Immature natural killer cell (primary cell): ENCODE measurements at places on chromosomes 7 and 10. TPM values are rescaled to one million over a fixed set of nuclear protein-coding genes. Genes with fewer than 3 reads are reported as not detected.
A peak's percentile ranks its signal among the peaks of the same experiment; 100 is the strongest.

Gene CD36
- polyA plus RNA-seq: 2.0 TPM

Gene LRGUK
- polyA plus RNA-seq: not detected

Gene PLCE1
- polyA plus RNA-seq: 0.08 TPM

Gene IGF2BP3
- polyA plus RNA-seq: not detected

Gene PNLIPRP3
- not detected for polyA plus RNA-seq

Gene SPDYE1
- not detected for polyA plus RNA-seq

Gene ATP6V0A4
- not detected for polyA plus RNA-seq

Gene HOXA5
- polyA plus RNA-seq: 0.42 TPM

- H3K4me1 ChIP-seq: peaks cover 91% of the 10 kb centered on the region
- H3K4me3 ChIP-seq: no peak overlapping the region
- peaks cover 8% of the 10 kb centered on the region for H3K36me3 ChIP-seq
- no peaks in the 10 kb centered on the region for H3K27me3 ChIP-seq
These were observed 205.8 kb upstream of the FRMD4A start for GRCh38 chr10:14536241-14537213.

GRCh38 chr7:18590744-18591340 is 95.3 kb downstream of the HDAC9 start:
- H3K4me1 ChIP-seq: no peaks in the 10 kb centered on the region
- no peak for DNase-seq
- H3K27ac ChIP-seq: no peak overlapping the region
- no peaks in the 10 kb centered on the region for H3K27me3 ChIP-seq

- H3K36me3 ChIP-seq: no peaks in the 10 kb centered on the region
- no peak overlapping the region for H3K27ac ChIP-seq
- peaks cover 11% of the 10 kb centered on the region for H3K4me1 ChIP-seq
- peak; percentile 58 for DNase-seq
These were observed 67.8 kb upstream of the PDCD4 start for GRCh38 chr10:110803830-110804338.

DNA sequence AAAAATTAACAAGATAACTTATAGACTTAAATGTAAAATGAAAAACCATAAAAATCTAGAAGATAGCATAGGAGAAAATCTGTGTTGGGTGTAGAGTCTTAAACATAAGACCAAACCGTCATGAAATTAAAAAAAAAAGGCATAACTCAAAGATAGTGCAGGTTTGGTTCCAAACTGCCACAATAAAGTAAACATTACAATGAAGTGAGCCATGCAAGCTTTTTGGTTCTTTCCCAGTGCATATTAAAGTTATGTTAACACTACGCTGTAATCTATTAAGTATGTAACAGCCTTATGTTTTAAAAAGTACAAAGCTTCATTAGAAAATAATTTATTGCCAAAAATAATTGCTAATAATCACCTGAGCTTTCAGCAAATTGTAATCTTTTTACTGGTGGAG is 1366.5 kb upstream of the LRRTM3 start:
- H3K4me3 ChIP-seq: no peak overlapping the region
- H3K27ac ChIP-seq: no peak overlapping the region
- no peaks in the 10 kb centered on the region for H3K4me1 ChIP-seq
- peaks cover 1% of the 10 kb centered on the region for H3K27me3 ChIP-seq
- DNase-seq: no peak

- peaks cover 44% of the 10 kb centered on the region for H3K4me1 ChIP-seq
- no peaks in the 10 kb centered on the region for H3K27me3 ChIP-seq
- peaks cover 25% of the 10 kb centered on the region for H3K36me3 ChIP-seq
- H3K4me3 ChIP-seq: peak overlapping the region; percentile 24
These were observed 24.3 kb downstream of the SEM1 start for GRCh38 chr7:96685353-96685752.

DNA sequence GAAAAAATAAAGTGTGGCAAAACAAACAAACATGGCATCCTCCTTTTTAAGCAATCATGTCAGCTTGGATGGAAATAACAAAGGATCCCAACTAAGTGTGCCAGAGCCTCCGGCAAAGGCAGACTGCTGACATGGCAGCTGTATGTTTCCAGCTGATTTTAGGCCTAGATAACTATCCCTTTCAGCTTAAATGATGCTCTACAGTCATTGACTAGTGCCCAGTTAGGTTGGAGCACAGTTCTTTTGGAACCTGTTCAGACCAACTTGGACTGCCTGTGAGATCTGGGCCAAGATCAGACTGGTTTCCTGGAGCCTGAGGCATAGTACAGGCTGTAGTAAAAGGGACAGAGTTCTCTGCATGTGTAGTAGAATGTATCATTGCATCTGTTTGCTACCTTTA is 128.7 kb downstream of the DYNC1I1 start:
- H3K36me3 ChIP-seq: no peaks in the 10 kb centered on the region
- no peak overlapping the region for H3K4me3 ChIP-seq
- no peaks in the 10 kb centered on the region for H3K4me1 ChIP-seq
- H3K27me3 ChIP-seq: no peaks in the 10 kb centered on the region

- no peaks in the 10 kb centered on the region for H3K4me1 ChIP-seq
- H3K27me3 ChIP-seq: no peaks in the 10 kb centered on the region
- H3K36me3 ChIP-seq: no peaks in the 10 kb centered on the region
- no peak overlapping the region for H3K4me3 ChIP-seq
- no peak for DNase-seq
These were observed 235.7 kb downstream of the AGMO start for GRCh38 chr7:15326044-15326644.

DNA sequence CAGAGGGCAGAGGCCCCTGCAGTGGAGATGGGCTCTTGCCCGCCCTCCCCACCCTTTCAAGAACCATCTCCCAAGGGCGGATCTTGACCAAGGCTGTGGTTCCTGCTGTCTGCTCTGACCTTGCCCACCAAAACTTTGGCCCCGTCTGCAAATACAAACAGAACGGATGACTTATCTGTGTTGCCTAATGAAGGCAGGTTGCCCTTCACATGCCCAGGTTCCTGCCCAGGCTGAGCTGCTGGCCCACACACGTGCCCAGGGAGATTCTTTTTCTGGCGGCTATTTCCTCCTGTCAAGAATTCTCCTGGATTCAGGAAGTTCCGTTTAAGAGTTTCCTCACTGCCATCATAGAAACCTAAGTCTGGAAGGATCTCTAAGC is 78.3 kb downstream of the PROSER2 start:
- no peak overlapping the region for H3K4me3 ChIP-seq
- no peaks in the 10 kb centered on the region for H3K36me3 ChIP-seq
- peaks cover 2% of the 10 kb centered on the region for H3K27me3 ChIP-seq
- H3K4me1 ChIP-seq: no peaks in the 10 kb centered on the region
- no peak for DNase-seq
- no peak overlapping the region for H3K27ac ChIP-seq

DNA sequence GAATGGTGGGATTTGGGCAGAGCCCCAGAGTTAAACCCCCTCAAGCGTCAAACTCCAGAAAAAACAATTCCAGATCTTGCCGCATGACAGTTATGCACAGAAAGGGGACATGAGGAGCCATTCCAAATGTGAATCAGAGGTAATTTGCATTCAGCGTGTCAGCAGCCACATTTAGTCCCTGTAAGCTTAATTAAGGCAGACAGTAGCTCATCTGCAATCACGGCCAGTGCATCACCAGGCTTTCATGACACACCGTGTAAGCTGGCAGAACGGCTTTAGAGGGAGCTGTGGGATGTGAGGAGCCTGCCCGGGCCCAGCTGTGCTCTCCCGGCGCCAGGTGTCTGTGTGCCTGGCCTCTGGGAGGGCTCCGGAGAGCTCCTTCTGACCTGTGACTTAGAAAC is 18.7 kb upstream of the PRKAG2 start:
- H3K4me1 ChIP-seq: no peaks in the 10 kb centered on the region
- H3K27me3 ChIP-seq: peaks cover 4% of the 10 kb centered on the region
- DNase-seq: no peak
- H3K36me3 ChIP-seq: no peaks in the 10 kb centered on the region

DNA sequence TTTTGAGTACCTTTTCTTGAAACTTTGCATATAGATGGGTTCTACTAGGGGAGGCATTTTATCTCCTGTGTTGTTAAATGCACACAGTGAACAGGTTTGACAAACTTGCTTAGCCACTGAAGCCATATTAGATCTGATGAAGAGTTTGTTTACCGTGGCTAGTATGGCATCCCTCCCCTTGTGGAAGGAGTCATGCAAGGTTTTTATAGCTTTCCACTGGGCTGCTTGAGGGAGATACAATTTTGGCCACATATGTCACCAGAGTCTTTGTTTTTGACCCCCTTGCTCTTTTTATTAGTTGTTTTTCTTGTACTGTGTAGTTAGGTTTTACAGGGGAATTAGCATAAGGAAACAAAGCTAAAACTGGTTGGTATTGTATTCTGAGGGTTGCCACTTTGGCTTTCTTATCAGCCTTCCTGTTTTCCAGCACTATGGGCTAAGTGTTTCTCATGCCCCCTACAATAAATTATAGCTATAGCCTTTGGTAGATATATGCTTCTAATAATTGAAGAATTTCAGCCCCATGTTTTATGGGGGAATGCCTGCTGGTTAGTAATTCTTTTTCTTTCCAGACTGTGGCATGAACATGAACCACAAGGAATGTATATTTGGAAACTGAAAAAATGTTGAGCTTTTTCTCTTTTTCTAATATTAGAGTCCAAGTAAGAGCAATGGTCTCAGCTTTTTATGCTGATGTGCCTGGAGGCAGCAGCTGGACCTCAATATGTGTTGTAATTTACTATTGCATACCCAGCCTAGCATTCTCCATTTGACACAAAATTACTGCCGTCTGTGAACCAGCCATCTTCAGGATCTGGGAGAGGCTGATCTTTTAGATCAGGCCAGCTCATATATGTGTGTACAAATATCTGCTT is 18.4 kb upstream of the STEAP2 start:
- no peaks in the 10 kb centered on the region for H3K27me3 ChIP-seq
- H3K36me3 ChIP-seq: no peaks in the 10 kb centered on the region
- H3K4me1 ChIP-seq: no peaks in the 10 kb centered on the region
- no peak overlapping the region for H3K4me3 ChIP-seq
- H3K27ac ChIP-seq: no peak overlapping the region

GRCh38 chr7:82375129-82375528 is 68.4 kb downstream of the CACNA2D1 start:
- no peak for DNase-seq
- no peaks in the 10 kb centered on the region for H3K36me3 ChIP-seq
- H3K27me3 ChIP-seq: no peaks in the 10 kb centered on the region

GRCh38 chr10:15344876-15345285 is 26.2 kb downstream of the FAM171A1 start:
- no peak for DNase-seq
- no peak overlapping the region for H3K4me3 ChIP-seq
- no peaks in the 10 kb centered on the region for H3K36me3 ChIP-seq
- H3K27me3 ChIP-seq: peaks cover 13% of the 10 kb centered on the region
- no peaks in the 10 kb centered on the region for H3K4me1 ChIP-seq

DNA sequence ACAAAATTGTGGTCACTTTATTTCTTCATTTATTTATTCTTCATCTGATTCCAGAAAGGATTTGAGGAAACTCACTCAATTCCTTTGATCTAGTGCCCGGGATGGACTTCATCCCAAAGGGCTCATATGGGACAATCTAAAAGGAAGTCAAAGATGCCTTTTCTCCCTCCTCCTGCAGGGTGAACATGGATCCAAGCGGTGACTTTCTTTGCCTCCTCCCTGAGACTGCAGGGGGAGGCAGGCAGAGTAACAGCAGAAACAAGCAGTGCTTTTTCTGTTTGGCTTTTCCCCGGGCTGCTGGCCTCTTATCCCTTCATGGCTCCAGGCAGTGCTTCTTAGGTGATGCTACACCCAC is 10.0 kb upstream of the DNMBP start:
- H3K36me3 ChIP-seq: no peaks in the 10 kb centered on the region
- no peak overlapping the region for H3K4me3 ChIP-seq
- H3K27ac ChIP-seq: no peak overlapping the region
- H3K27me3 ChIP-seq: no peaks in the 10 kb centered on the region
- peaks cover 5% of the 10 kb centered on the region for H3K4me1 ChIP-seq

GRCh38 chr7:120273476-120273975 is 551 bp downstream of the KCND2 start:
- H3K27me3 ChIP-seq: peaks cover 1% of the 10 kb centered on the region
- H3K36me3 ChIP-seq: no peaks in the 10 kb centered on the region
- no peak for DNase-seq
- no peak overlapping the region for H3K4me3 ChIP-seq
- H3K27ac ChIP-seq: no peak overlapping the region

DNA sequence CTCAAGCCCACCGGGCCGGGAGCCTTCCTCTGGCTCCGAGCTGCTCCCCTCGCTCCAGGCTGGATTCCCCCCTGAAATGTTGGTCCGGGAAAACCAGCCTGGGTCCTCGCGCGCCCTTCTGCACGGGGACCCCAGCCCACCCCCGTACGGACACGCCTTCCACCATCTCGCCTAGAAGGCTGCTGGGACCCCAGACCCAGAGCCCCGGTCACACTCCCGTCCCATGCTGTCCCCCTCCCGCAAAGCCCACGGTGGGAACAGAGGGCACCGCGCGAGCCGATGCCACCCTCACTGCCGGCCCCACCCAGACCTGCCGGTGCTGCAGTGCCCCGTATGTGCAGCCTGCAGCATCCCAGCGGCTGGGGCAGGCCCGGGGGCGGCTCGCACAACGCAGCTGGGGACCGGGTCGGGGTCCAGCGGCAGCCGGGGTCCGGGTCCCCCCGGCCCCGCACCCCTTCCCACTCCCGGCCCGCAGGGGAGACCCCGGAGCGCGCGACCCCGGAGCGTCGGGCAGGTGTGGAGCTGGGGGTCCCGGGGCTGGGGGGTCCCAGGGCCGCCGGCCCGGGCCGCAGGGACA is 871 bp downstream of the SPOCK2 start:
- peaks cover 65% of the 10 kb centered on the region for H3K4me1 ChIP-seq
- peak overlapping the region; percentile 90 for H3K4me3 ChIP-seq
- H3K27me3 ChIP-seq: peaks cover 17% of the 10 kb centered on the region
- H3K36me3 ChIP-seq: peaks cover 7% of the 10 kb centered on the region

DNA sequence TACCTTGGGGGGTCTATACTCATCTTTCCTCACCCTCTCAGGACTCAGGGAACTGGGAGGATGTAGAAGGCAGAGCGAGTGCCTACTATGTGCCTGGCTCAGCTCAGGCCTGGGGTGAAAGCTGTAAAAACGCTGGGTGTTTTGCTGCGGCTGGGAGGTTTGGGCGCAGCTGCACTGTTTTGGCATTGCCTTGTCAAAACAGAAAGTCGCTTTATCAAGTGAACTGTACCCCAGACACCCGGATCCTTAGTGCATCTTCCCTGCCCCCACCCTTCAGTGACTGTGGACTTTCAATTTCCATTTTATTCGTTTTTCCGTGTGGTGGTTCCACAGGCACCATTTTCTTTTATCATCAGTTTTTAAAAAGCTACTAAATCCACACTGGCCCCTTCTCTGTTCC is 86.7 kb upstream of the ZNF716 start:
- no peak for DNase-seq
- no peak overlapping the region for H3K27ac ChIP-seq
- no peaks in the 10 kb centered on the region for H3K27me3 ChIP-seq
- H3K4me1 ChIP-seq: no peaks in the 10 kb centered on the region
- H3K4me3 ChIP-seq: no peak overlapping the region

GRCh38 chr7:137073571-137074325 is 205.3 kb downstream of the CHRM2 start:
- no peak overlapping the region for H3K27ac ChIP-seq
- H3K4me1 ChIP-seq: no peaks in the 10 kb centered on the region
- DNase-seq: no peak
- no peaks in the 10 kb centered on the region for H3K36me3 ChIP-seq
- H3K4me3 ChIP-seq: no peak overlapping the region

DNA sequence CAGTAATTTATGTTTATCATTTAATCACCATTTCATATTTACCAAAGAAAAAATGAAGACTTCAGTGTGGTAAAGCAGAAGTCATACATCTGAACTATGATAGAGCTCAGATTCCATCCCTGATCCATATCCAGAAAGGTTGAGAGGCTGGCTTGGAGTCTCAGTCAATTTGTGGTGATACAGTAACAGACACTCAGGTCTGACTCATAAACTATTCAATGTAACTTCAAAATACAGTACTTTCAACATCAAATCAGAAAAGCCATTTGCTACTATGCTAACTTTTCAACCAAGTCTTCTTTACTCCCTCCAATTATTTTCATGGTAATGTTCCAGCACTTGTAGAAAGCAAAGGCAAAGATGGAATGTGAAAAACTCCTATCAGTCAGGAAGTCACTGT is 190.4 kb downstream of the HDAC9 start:
- H3K36me3 ChIP-seq: no peaks in the 10 kb centered on the region
- no peak for DNase-seq
- no peak overlapping the region for H3K27ac ChIP-seq
- H3K4me3 ChIP-seq: no peak overlapping the region
- peaks cover 9% of the 10 kb centered on the region for H3K4me1 ChIP-seq
